Cortex of kidney (tissue), 1 donor: ENCODE measurements at places on chromosomes 16 and 17.

GRCh38 chr17:58357312-58358297, 5.6 kb upstream of the SUPT4H1 start:
- no peak for DNase-seq

- no peak for DNase-seq
Observed at GRCh38 chr16:57987441-57988177, 12.9 kb downstream of the ZNF319 start.

DNA sequence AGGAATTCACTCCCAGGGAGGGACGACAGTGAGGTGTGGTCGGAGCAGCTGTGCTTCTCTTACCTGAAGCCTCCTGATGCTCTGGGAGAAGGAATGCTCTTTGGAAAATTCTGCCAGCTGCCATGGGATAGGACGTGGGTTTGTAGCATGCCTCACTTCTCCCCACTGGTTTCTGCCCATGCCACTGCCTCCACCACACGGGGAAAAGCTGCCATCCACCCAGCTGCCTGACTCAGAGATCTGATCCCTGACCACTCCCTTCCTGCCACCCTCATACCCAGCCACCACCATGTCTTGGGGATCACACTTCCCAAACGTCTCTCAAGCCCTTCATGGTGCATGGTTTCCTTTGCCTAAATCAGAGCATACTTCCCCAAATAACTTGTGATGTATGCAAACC, 80.0 kb downstream of the CPPED1 start:
- no peak for DNase-seq

GRCh38 chr17:47914306-47914948, 18.4 kb downstream of the SP2 start:
- DNase-seq, result no peak

DNA sequence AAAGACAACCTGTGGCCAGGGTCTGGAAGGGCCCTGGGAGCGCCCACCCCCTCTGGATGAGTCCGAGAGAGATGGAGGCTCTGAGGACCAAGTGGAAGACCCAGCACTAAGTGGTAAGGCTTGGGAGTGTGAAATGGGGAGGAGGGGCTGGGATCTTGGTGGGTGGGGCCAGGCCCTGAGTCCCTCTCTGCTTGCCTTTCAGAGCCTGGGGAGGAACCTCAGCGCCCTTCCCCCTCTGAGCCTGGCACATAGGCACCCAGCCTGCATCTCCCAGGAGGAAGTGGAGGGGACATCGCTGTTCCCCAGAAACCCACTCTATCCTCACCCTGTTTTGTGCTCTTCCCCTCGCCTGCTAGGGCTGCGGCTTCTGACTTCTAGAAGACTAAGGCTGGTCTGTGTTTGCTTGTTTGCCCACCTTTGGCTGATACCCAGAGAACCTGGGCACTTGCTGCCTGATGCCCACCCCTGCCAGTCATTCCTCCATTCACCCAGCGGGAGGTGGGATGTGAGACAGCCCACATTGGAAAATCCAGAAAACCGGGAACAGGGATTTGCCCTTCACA, 1.2 kb upstream of the STARD3 start:
- no peak for DNase-seq

DNA sequence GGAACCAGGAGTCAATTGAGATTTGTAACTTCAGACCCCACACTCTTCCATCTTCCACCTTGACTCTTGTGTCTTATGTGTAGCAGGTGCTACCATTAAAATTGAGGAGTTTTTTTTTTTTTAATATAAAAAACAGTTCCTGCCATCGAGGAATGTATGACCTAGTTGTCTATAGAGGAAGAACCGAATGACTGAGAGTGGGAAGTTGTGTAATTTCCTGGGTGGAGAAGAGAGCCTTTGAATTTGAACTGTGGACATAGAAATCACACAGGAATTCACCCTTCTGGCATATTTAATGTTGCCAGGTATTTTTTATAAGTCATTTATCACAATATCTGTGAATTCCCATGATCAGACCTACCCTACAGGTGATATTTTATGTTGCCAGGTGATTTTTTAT, 22.0 kb downstream of the SP2 start:
- DNase-seq, result no peak

- no peak for DNase-seq
Observed at GRCh38 chr17:15340966-15341365, 431 bp downstream of the TEKT3 start.

- DNase-seq, result no peak
Observed at GRCh38 chr17:1271030-1271423, 783 bp downstream of the BHLHA9 start.

- DNase-seq, result no peak
Observed at GRCh38 chr16:648071-648780, 939 bp upstream of the WDR90 start.

DNA sequence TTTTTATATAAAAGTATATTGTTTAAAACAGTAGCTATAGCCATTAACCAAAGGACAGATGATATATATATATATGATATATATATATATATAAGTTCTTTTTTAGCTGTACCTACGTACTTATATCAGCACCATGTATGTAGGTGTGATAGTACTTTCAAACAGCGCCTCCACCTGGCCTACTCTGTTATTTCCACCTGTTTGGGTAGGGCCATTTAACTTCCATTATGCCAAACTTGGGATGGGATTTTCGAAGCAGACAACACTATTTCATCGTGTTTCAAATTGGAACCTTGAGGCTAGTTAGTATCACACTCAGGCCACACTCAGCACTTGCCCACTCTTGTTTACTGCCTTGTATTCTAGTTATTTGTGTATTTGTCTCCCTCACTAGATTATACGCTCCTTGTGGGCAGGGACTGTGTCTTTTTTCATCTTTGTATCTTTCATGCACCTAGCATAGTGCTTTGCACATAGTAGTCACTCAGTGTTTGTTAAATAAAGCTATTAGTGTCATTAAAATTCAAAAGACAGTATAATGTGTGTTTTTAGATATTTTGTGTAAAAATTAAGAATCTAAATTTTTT, 11.8 kb upstream of the CLTC start:
- DNase-seq, result no peak

DNA sequence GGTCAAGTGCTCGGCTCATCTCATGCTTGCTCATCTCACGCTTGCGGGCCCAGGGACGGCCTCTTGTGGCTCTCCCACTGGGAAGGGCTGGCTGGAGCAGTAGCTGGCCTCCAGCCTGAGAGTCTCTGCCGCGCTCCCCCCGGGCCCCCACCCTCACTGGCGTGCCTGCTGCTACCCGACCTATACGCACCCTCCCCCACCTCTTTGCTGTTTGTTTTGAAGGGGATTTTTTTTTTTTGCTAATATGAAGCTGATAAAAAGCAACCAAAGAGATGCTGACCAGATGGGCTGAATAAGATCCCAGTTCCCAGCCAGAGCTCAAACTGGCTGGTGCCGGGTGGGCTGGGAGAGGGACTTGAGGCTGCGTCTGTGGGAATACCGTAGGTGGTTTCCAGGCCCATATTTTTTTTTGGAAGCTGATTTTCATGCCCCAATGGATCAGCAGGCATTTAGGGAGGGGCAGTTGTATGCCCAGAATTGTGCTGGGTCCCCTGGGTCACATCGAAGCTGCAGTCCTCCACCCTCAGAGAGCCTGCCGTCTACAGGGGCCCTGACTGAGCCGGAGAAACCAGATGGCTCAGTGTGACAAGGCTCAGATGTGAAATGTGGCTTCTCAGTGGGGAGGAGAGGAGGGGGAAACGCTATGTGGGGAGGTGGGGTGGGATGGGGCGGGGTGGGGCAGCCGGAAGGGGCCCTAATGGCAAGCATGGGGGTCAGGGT, 115.0 kb downstream of the RAP1GAP2 start:
- DNase-seq, result no peak
